ENCODE measurements at places on chromosomes 1 and 21.
A peak's percentile ranks its signal among the peaks of the same experiment; 100 is the strongest.

DNA sequence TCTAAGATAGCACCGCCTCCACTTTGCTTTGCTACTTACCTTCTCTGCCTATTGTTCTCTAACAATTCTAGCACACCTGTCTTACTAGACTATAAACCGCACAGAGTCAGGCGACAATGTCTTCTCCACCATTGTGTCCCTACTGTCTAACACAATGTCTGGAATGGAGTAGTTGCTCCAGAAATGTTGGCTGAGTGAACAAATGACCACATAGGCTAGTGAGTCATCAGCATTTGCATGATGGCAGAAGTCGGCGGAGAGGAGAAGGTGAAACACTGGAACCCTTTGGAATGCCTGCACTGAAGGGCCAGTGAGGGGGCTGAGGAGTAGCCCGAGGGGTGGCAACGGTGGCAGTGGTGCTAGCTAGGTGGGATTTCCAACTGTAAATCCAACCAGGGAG, 14.0 kb upstream of the PABPC4 start:
- no peaks in the 10 kb centered on the region for H3K27me3 ChIP-seq
- H3K4me3 ChIP-seq, result no peak overlapping the region
- no peak for DNase-seq
- H3K36me3 ChIP-seq, result no peaks in the 10 kb centered on the region
- no peak overlapping the region for H3K27ac ChIP-seq

GRCh38 chr1:153343040-153343681, 5.5 kb downstream of the PGLYRP4 start:
- H3K36me3 ChIP-seq, result no peaks in the 10 kb centered on the region
- no peak overlapping the region for H3K4me3 ChIP-seq
- no peak overlapping the region for H3K27ac ChIP-seq
- H3K27me3 ChIP-seq, result no peaks in the 10 kb centered on the region

DNA sequence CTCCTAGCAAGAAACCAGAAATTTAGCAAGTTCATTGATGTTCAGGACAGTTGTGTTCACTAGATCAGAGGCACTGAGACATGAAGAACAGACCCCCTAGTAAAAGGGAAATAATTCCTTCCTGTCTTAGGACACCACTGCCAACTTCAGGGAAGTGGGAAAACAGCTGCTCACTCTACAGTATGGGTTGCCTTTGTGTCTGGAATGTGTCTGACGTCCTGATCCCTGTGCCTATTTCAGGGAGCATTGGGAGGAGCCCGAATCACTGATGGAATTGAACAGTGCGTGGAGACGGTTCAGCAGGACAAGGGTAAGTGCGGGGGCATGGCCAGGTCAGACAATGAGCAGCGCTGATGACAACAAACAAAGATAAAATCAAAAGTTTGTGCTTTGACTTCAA, 21.0 kb downstream of the S100A11 start:
- DNase-seq, result no peak
- no peak overlapping the region for H3K27ac ChIP-seq
- H3K4me1 ChIP-seq, result peaks cover 4% of the 10 kb centered on the region
- H3K4me3 ChIP-seq, result no peak overlapping the region
- no peaks in the 10 kb centered on the region for H3K27me3 ChIP-seq

- no peaks in the 10 kb centered on the region for H3K4me1 ChIP-seq
- H3K27ac ChIP-seq, result no peak overlapping the region
- DNase-seq, result no peak
- H3K4me3 ChIP-seq, result no peak overlapping the region
- no peaks in the 10 kb centered on the region for H3K36me3 ChIP-seq
These were observed 113.2 kb downstream of the TOMM20 start for GRCh38 chr1:235015291-235015985.

GRCh38 chr1:98849969-98850636, 154.6 kb downstream of the PLPPR5 start:
- no peaks in the 10 kb centered on the region for H3K4me1 ChIP-seq
- H3K27me3 ChIP-seq, result no peaks in the 10 kb centered on the region
- no peaks in the 10 kb centered on the region for H3K36me3 ChIP-seq
- no peak overlapping the region for H3K4me3 ChIP-seq
- DNase-seq, result no peak

GRCh38 chr1:201904579-201904978, 15.9 kb downstream of the SHISA4 start:
- no peak for DNase-seq
- no peaks in the 10 kb centered on the region for H3K36me3 ChIP-seq
- no peaks in the 10 kb centered on the region for H3K27me3 ChIP-seq

GRCh38 chr1:98403963-98404480, 257.5 kb upstream of the SNX7 start:
- H3K27me3 ChIP-seq, result no peaks in the 10 kb centered on the region
- no peak overlapping the region for H3K27ac ChIP-seq
- no peaks in the 10 kb centered on the region for H3K4me1 ChIP-seq

- H3K27ac ChIP-seq, result no peak overlapping the region
- no peak for DNase-seq
- no peaks in the 10 kb centered on the region for H3K36me3 ChIP-seq
- H3K4me1 ChIP-seq, result no peaks in the 10 kb centered on the region
These were observed 313.8 kb downstream of the TGFB2 start for GRCh38 chr1:218658899-218659298.

- H3K27ac ChIP-seq, result no peak overlapping the region
- DNase-seq, result no peak
- no peak overlapping the region for H3K4me3 ChIP-seq
- H3K27me3 ChIP-seq, result peaks cover 8% of the 10 kb centered on the region
- peaks cover 9% of the 10 kb centered on the region for H3K36me3 ChIP-seq
These were observed 155.6 kb upstream of the NBPF11 start for GRCh38 chr1:148307583-148308185.

DNA sequence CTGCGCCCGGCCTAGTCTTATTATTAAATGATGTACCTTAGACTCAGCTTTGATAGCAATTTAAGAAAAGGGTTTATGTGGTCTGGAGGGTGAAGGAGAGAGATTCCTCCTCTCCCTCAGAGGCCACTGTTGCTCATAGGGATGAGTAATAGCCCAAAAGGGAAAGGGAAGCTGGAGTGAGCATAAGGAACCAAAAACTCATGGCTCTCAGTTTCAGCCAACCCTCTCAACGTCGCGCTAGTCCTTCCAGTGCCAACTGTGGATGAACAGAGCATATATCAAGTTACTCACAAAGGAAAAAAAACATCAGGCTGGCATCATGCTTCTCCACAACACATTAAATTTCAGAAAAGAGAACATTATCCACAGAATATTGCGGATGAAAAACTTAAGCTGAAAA, 8.3 kb upstream of the GPR89B start:
- no peaks in the 10 kb centered on the region for H3K36me3 ChIP-seq
- no peaks in the 10 kb centered on the region for H3K27me3 ChIP-seq
- H3K4me1 ChIP-seq, result no peaks in the 10 kb centered on the region

- no peak overlapping the region for H3K4me3 ChIP-seq
- H3K4me1 ChIP-seq, result no peaks in the 10 kb centered on the region
- no peaks in the 10 kb centered on the region for H3K27me3 ChIP-seq
- peaks cover 4% of the 10 kb centered on the region for H3K36me3 ChIP-seq
- peak; percentile 80 for DNase-seq
These were observed 15.6 kb upstream of the TTLL10 start for GRCh38 chr1:1157914-1158710.

DNA sequence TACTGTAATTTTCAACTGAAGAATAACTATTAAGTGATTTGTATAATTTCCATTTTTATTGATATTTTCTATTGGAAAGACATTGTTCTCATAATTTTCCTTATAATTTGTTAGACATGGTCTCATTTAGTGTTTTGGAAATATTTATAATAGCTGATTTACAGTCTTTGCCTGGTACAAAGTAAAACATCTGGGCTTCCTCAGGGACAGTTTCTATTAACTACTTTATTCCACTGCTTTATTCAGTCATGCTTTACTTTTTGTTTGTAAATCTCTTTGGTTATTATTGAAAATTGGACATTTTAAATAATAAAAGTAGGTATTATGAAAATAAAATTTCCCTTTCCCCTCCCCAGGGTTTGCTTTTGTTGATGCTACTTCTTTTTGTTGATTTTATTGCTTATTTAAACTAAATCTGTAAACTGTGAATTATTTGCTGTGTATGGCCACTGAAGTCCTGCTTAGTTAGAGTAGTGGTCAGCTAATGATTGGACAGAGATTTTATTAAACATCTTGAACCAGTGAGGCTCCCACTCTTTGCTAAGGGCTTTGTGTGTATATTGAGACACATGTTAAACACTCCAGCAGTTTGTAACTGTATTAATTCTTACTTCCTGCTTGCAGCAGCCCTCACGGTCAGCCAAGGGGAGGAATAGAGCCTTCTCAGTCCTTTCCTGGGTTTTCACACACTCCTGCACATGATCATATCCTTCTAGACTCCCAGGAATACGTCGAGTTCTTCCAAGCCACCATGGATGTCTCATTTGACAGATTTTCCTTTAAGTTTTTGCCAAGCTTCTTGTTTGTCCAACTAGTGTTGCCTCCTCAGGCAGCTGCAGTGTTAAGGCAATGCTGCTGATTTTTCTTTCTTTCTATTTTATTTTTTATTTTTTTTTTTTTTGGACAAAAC, 994.6 kb upstream of the PRMT6 start:
- H3K27ac ChIP-seq, result no peak overlapping the region
- no peak overlapping the region for H3K4me3 ChIP-seq
- H3K27me3 ChIP-seq, result no peaks in the 10 kb centered on the region

DNA sequence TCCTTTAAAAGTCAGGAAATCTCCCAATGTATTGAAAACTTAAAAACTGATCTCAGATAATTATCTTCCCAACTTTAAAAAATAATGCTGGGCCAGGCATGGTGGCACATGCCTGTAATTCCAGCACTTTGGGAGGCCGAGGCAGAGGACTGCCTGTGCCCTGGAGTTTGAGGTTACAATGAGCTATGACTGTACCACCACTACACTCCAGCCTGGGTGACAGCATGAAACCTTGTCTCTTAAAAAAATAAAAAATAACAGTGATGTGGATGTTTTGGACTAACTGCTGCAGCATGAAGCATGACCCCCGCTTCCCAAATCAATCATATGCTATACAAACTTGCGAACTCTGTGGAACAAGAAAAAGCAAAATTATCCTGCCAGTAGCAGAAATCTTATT, 186.3 kb downstream of the RERE start:
- DNase-seq, result no peak
- H3K4me1 ChIP-seq, result peaks cover 3% of the 10 kb centered on the region
- H3K4me3 ChIP-seq, result no peak overlapping the region
- no peaks in the 10 kb centered on the region for H3K36me3 ChIP-seq
- H3K27ac ChIP-seq, result no peak overlapping the region
- H3K27me3 ChIP-seq, result no peaks in the 10 kb centered on the region

DNA sequence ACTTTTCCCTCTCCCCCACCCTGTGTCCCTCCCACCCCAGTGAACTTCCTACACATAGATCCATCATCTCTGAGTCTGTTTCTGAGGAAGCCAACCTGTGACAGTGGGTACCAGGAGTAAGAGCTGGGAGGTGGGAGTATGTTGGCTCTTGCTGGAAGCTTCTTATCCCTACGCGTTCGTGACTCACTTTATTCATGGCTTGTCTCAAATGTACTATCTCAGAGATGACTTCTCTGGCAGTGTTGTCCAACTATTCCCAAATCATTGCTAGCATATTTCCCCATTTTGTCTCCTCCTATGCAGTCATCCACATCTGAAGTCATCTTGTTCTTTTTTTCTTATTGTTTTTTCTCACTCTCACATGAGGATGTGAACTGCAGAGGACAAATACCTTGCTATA, 88.0 kb downstream of the HIVEP3 start:
- no peak for DNase-seq
- no peak overlapping the region for H3K27ac ChIP-seq
- H3K27me3 ChIP-seq, result no peaks in the 10 kb centered on the region
- no peak overlapping the region for H3K4me3 ChIP-seq
- H3K36me3 ChIP-seq, result no peaks in the 10 kb centered on the region
